Epithelial cell of umbilical artery (primary cell): ENCODE measurements at places on chromosomes 1 and 21. TPM values are rescaled to one million over a fixed set of nuclear protein-coding genes. Genes with fewer than 3 reads are reported as not detected.

The RNF223 gene
- total RNA-seq: not detected in 2 replicates

The HSPB7 gene
- not detected in 2 replicates for total RNA-seq

The MYCL gene
- 1.4 and 2.3 TPM in 2 replicates for total RNA-seq

The DMRTA2 gene
- not detected in 2 replicates for total RNA-seq

The COPA gene
- total RNA-seq: 259 and 315 TPM in 2 replicates

The PCBP3 gene
- total RNA-seq: not detected in 2 replicates

The LCE2B gene
- not detected in 2 replicates for total RNA-seq

The TAS1R3 gene
- under 0.01 and 0.30 TPM in 2 replicates for total RNA-seq

The DIP2A gene
- 18.8 and 28.7 TPM in 2 replicates for total RNA-seq

The PALMD gene
- 108 and 133 TPM in 2 replicates for total RNA-seq

The BRDT gene
- not detected in 2 replicates for total RNA-seq

The SEMA4A gene
- total RNA-seq: 0.65 and 1.8 TPM in 2 replicates

The HMGCS2 gene
- not detected in 2 replicates for total RNA-seq

The PLA2G2F gene
- not detected in 2 replicates for total RNA-seq

The PLA2G4A gene
- total RNA-seq: 10.6 and 23.4 TPM in 2 replicates

The CALML6 gene
- total RNA-seq: not detected in 2 replicates

The GCSAML gene
- not detected in 2 replicates for total RNA-seq

The TMEM81 gene
- 0.97 and 1.4 TPM in 2 replicates for total RNA-seq

The ARHGAP30 gene
- not detected in 2 replicates for total RNA-seq

The RCAN1 gene
- total RNA-seq: 19.2 and 29.5 TPM in 2 replicates

The CCDC27 gene
- not detected in 2 replicates for total RNA-seq

The EPHA10 gene
- total RNA-seq: not detected in 2 replicates

The TSPAN1 gene
- total RNA-seq: 1.3 and 2.0 TPM in 2 replicates

The POU3F1 gene
- not detected in 2 replicates for total RNA-seq

The GRHL3 gene
- total RNA-seq: not detected in 2 replicates

The AXDND1 gene
- total RNA-seq: under 0.01 TPM in 1 of 2 replicates, not detected in the other

The TNFSF4 gene
- total RNA-seq: 16.9 and 36.0 TPM in 2 replicates

The SPRTN gene
- 24.6 and 27.6 TPM in 2 replicates for total RNA-seq

The KRTAP12-2 gene
- total RNA-seq: not detected in 2 replicates

The ACTN2 gene
- total RNA-seq: 0.32 TPM in 1 of 2 replicates, not detected in the other

The ETV3L gene
- total RNA-seq: not detected in 2 replicates

The OR2L8 gene
- total RNA-seq: under 0.01 and 0.30 TPM in 2 replicates

The KCNK1 gene
- total RNA-seq: 5.2 and 7.5 TPM in 2 replicates

The FNDC10 gene
- total RNA-seq: 0.15 and 0.65 TPM in 2 replicates

The VCAM1 gene
- total RNA-seq: 14.3 and 47.1 TPM in 2 replicates

The OLFML3 gene
- total RNA-seq: 1.3 and 3.3 TPM in 2 replicates
